HCT116 (cell line): ENCODE measurements at places on chromosomes 3 and 15. TPM values are rescaled to one million over a fixed set of nuclear protein-coding genes. Genes with fewer than 3 reads are reported as not detected.
A peak's percentile ranks its signal among the peaks of the same experiment; 100 is the strongest.

GRCh38 chr15:70407955-70408354 is 310.2 kb upstream of the TLE3 start:
- DNase-seq = no peak

DNA sequence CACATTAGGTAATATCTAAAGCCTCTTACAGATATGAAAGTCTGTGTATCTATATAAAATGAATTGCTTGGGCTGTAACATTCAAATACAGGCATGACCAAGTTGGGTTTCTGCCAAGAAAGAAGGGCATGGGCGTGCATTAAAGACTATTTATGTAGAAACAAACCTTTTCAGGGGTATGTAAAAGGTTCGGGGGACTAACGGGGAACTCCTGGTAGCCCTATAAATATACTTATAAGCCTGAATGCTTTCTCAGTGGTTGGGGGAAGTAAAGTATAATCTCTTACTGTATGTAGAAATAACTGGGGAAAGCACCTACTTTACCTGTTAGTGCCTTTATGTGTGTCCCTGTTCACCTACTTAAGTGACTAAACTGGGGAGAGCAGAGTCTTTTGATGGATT is 154.5 kb upstream of the TBL1XR1 start:
- DNase-seq = no peak

GRCh38 chr3:17182166-17182565 is 297.4 kb downstream of the PLCL2 start:
- no peak for DNase-seq

DNA sequence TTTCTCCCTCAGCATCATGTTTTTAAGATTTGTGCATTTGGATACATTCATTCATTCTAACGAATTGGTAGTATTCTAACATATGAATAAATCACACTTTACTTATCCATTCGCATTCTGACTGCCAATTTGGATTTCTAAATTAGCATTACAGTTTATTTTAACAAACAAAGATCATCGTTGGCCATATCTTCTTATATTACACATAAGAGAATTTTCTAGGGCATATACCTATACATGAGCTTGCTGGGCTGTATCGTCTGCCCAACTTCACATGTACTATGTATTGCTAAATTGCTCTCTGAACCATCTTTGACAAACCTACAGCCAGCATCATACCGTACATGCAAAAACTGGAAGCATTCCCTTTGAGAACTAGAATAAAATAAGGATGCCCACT is 265.8 kb upstream of the PPP2R3A start:
- DNase-seq = no peak

- no peak for DNase-seq
Observed at GRCh38 chr15:68618908-68619698, 40.3 kb downstream of the CORO2B start.

- no peak for DNase-seq
Observed at GRCh38 chr15:37291920-37292319, 191.6 kb upstream of the MEIS2 start.

GRCh38 chr15:29452881-29453731 is 183.5 kb upstream of the NSMCE3 start:
- peak; percentile 29 for DNase-seq

DNA sequence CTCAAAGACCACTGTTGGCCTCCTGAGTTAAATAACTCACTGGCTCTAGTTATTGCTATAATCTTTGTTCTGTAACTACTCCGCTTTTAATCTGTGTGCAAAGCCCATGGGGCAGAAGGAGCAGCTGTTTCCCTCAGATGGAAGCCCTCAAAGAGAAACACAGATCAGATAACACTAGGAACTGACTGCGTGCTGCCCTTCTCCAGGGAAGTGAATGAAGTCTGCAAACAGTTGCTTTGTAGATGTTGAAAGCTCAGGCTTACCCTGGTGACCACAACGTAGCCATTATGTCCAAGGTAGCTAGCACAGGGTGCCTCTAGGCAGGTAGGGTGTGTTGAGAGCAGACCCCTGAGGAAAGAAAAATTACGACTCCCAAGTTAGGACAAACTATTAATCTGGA is 152.3 kb upstream of the STAC start:
- DNase-seq = no peak

DNA sequence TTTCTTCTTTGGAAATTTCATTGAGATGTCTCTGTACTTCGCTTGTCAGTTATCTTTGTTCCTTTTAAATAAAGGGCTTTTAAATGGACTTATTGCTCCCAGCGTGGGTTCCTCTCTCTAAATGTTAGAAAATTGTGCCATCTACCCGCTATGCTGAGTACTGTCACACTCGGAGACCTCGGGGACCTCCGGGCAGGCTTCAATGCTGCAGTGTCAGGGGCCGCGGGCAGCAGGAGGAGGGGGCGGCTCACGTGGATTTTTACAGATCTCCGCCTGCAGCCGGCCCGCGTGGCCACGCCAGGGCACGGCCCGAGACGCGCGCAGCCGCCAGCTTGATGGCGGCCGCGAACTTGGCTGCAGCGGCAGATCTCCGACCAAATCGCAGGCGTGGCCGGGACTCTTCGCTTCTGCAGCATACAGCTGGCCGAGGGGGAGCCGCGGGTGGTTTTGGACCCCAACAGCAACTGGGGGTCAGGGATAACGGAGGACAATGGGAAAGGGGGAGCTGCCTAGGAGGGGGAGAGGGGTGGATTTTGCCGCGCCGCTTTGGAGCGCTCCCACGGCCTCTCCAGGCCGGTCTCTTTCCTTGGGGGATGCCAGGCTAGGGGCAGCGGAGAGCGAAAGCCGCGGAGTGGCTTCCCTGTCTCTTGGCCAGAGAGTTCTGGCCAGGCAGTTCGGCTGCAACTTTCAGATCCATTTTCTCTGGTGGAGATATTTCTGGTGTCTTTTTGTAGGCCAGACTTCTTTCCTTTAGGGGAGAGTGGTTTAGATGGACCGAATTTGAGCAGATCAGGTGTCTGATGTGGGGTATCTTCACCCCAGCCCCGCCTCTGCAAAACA is 15.3 kb downstream of the NR2F2 start:
- DNase-seq = no peak

- DNase-seq = no peak
Observed at GRCh38 chr15:24659622-24660021, 16.0 kb upstream of the NPAP1 start.

DNA sequence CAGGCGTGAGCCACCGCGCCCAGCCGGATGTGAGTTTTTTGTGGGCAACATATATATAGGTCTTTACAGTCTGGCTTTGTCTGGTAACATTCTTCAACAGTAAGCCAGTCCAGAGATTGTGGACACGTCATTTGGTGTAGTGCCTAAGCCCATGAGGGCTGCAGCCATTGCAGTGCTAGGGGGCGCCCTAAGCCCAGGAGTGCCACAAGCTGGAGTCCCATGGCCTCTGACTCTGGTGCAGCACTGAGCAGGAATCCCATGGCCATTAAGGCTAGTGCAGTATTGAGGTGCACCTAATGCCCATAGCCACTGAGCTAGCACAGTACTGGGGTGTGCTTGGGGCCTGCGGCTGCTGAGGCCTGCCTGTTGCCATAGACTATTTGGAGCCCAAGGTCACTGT is 136.4 kb upstream of the NDN start:
- no peak for DNase-seq

GRCh38 chr3:59750391-59750790 is 700.6 kb upstream of the CFAP20DC start:
- DNase-seq = no peak

- DNase-seq = peak; percentile 35
Observed at GRCh38 chr15:55917881-55918296, 75.5 kb downstream of the NEDD4 start.

DNA sequence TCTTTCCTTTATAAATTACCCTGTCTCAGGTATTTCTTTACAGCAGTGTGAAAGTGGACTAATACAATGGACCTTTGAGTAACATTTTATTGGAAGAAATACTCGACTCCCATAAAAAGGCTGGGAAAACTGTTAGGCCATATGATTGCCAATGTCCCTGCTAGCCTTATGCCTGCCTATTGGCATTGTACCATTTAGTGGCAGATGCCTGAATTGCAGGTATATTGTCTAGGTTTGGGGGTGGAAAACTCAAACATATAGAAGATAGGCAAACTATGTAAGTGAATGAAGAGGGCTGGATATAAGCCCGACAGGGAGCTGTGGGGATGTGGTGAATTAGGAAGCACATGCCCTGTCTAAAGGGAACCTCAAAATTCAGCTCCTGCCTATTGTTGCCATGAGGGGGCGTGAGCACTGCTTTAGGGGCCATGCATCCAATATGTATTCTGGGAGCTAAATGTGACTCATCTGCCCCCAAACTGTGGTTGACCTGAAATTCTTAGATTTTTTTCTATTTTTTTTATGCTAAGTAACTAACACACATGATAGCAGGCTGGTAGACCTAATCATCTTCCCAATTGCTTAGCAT is 65.2 kb upstream of the TRA2B start:
- DNase-seq = peak; percentile 31

GRCh38 chr3:27713435-27714145 is 8.5 kb downstream of the EOMES start:
- no peak for DNase-seq

DNA sequence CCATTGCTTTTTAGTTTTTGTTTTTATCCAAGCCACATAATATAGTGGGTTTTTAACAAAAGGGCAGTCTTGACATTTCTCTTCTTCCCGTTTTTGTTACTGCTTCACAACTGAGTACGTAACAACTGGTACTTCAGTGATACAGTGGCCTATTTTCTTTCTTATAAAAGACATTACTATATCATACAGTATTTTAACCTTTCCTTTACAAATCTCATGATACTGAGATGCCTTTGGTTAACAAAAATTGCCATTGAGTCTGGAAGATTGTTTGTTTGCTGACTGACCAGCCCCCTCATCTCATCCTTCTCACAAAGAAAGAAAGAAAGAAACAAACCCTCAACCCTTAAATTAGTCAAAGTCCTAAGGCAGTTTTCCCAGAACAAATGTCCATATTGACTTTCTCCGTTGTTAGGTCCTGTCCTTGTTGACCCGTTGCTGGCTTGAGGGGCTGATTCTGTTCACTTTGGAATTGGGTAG is 77.0 kb upstream of the SAMMSON start:
- DNase-seq = no peak

DNA sequence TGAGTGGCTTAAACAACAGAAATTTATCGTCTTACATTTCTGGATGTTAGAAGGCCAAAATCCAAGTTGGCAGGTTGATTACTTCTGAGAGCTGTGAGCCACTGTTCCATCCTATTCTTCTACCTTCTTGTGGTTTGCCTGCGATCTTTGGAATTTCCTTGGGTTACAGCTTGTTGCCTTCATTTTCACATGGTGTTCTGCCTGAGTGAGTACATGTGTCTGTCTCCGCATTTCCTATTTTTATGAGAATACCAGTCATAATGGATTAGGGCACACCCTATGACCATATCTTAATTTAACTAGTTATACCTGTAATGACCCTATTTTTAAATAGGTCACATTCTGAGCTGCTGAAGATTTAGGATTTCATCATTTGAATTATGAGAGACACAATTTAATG is 294.3 kb downstream of the CNTN4 start:
- no peak for DNase-seq

- no peak for DNase-seq
Observed at GRCh38 chr15:39125226-39125625, 455.7 kb upstream of the THBS1 start.

GRCh38 chr3:36524560-36524959 is 144.3 kb downstream of the STAC start:
- DNase-seq = no peak

DNA sequence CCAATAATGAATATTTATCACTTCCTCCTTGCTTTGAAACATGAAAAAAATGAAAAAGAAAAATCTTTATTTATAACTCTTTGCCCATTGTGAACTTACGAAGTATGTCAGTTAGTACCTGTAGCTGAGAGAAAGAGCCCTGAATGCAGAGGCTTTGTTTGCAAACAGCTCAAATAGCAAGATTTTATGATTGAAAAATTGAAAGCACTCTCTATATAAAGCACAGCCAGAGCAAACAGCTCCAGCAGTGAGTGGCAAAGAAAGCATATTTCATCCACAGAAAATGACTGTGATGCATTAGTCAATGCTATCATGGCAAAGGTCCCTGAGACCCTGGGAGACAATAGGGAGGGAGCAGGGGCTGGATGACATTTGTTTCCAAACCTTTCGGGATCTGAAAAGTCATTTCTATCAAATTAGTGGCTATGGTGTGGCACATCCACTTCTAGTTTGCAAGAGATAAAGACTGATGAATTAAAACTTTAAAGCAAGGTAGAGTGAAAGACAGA is 576.1 kb downstream of the OTOL1 start:
- no peak for DNase-seq

- DNase-seq = no peak
Observed at GRCh38 chr3:96814651-96815567, 515 bp downstream of the EPHA6 start.

GRCh38 chr15:83046558-83047127 is 20.4 kb downstream of the BTBD1 start:
- no peak for DNase-seq

DNA sequence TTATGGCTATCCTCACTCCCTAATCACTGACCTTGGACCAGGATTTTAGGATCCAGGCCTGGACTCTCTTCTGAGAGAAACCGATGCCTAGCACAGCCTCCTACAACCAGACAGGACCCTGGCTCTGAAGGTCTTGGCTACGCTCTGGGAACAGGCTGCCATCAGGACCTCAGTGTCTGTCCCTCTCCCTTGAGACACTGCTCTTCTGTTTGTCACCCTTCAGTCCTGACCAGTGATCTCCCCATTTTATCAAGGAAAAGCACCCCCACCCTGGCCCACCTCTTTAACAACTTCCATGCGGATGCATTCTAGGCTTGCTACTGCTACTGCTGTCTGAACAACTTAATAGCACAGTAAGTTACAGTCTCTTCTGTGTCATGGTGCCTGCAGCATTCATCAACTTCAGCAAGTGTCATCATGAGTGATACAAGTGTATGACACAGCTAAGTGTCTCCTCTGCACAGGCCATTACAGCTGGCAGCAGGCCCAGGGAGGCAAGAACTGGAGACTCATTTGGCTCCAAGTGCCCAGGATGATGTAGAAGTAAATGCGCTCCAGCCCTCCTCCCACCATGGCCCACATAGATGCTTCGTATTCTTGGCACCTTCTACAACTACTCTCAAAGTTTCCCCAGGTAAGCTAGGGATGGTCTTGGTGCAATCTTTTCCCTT is 302.4 kb downstream of the EPHB1 start:
- DNase-seq = no peak

- DNase-seq = no peak
Observed at GRCh38 chr15:81407176-81407575, 33.2 kb upstream of the TMC3 start.

GRCh38 chr3:53109190-53109589 is 21.0 kb downstream of the RFT1 start:
- no peak for DNase-seq

GRCh38 chr15:38080651-38081275 is 146.3 kb downstream of the TMCO5A start:
- DNase-seq = no peak

GRCh38 chr3:33076952-33077351 is 20.0 kb downstream of the GLB1 start:
- DNase-seq = no peak

GRCh38 chr15:88998980-88999713 is 86.0 kb upstream of the MFGE8 start:
- no peak for DNase-seq

CRABP1 gene
- 0.47 TPM for total RNA-seq

NRG4 gene
- total RNA-seq = 1.0 TPM

SEMA5B gene
- 0.15 TPM for total RNA-seq

CCR9 gene
- total RNA-seq = not detected

NTRK3 gene
- not detected for total RNA-seq

PDE8A gene
- 37.8 TPM for total RNA-seq

CRTC3 gene
- total RNA-seq = 20.7 TPM

KLHL25 gene
- 5.3 TPM for total RNA-seq

GADL1 gene
- total RNA-seq = not detected

RARRES1 gene
- total RNA-seq = 0.20 TPM

NR1D2 gene
- total RNA-seq = 60.9 TPM

PYGO1 gene
- 0.34 TPM for total RNA-seq

TTLL13 gene
- 1.0 TPM for total RNA-seq
